ENCODE measurements at places on chromosomes 7 and 10. TPM values are rescaled to one million over a fixed set of nuclear protein-coding genes. Genes with fewer than 3 reads are reported as not detected.

GRCh38 chr10:32161586-32161985, 105.4 kb upstream of the KIF5B start:
- no peak for DNase-seq
- no peaks in the 10 kb centered on the region for H3K4me1 ChIP-seq
- H3K4me3 ChIP-seq = no peak overlapping the region
- no peaks in the 10 kb centered on the region for H3K27me3 ChIP-seq
- no peaks in the 10 kb centered on the region for H3K36me3 ChIP-seq

Gene DDX21
- 45.8 TPM for polyA plus RNA-seq

DNA sequence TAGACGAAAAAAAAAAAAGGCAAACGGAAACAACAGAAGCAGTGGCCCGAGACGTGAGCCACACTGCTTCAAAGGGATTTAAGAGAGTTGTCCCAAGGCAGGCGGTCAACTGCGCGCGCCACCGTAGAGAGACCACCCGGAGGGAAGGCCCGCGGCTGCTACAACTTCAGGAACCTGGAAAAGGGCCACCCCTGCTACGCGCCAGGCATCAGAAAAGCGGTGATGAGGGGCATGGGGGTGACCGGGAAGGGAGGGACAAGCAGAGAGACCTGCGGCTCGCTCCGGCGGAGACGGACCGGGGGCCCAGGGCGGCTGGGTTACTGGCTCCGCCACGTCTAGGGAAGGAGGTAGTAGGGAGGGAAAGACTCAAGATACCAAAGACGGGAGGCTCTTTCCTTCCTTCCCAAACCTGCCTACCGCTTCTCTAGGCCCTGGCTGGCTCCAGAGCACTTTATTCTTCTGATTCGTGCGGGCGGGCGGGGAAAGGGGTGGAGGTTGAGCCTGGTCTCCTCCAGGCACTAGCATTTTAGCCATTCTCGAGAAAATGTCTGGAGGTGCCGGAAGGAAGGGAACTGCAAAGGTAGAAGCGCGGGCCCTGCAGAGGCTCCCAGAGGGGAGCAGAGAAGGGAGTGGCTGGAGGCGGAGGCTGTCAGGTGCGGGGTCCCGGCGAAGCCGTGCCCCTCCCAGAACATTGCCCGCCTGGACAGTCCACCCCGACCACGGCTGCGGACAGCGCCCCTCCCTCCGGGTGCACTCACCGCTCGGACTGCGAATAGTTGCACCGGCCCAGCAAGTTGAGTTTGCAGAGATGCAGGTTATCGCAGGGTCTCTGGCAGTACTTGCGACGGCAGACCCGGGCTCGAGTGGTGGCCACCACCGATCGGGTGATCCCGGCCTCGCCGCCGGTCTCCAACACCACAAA, 993 bp downstream of the ZC3HAV1 start:
- H3K27ac ChIP-seq = peak overlapping the region; percentile 94
- DNase-seq = no peak
- peak overlapping the region; percentile 99 for H3K4me3 ChIP-seq
- H3K4me1 ChIP-seq = peaks cover 7% of the 10 kb centered on the region

Gene SLK
- 2.5 TPM for polyA plus RNA-seq
